DMS153 (cell line): ENCODE measurements at places on chromosomes 3 and 15.

GRCh38 chr15:47802216-47802615 is 84.9 kb downstream of the SEMA6D start:
- no peak for DNase-seq

DNA sequence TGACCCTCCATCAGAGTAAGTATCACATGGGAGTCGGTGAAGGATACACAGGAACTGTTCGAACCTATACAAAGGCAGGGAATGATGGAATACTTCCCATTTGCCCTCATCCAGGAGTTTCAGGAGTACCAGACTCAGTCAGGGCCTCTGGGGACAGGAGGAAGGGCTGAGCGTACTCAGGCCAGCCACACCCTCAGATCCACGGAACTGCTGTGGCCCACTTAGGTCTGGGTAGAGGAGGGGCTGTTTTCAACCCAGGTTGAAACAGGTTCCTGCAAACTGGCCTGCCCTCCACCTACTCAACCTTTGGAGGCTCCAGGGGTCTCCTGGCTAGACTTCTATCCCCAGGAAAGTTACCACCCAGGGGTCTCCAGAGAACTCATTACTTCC is 6.7 kb upstream of the IGDCC3 start:
- DNase-seq: no peak

- no peak for DNase-seq
Measured at GRCh38 chr3:94127115-94127514, 64.3 kb downstream of the NSUN3 start.

- DNase-seq: no peak
Measured at GRCh38 chr3:5165698-5166097, 21.8 kb upstream of the EDEM1 start.

DNA sequence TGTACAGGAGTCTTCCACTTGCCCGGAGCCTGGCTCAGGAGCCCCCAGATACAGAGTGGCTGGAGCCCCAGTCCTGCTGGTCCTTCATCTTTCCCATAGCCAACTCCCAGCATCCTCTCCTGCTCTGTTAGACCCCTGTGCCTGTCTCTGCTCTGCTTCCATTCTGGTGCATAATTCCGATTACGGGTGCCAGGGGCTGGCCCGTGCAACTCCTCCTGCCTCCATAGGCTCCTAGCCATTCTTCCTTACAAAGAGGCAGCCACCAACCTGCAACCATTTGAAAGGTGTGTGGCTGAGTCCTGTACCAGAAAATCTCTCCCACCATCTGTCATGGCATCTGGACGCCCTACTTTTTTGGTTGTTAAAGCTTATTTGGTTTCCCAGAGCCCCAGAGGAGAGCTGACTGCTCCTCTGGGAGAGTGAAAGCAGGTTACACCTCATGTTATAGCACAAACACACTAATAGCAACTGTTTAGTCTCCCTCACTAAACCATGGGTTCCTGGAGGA is 5.2 kb upstream of the RAD18 start:
- no peak for DNase-seq
